Stomach (tissue), 19 donors: ENCODE measurements at places on chromosomes 7 and 10. TPM values are rescaled to one million over a fixed set of nuclear protein-coding genes. Genes with fewer than 3 reads are reported as not detected.

DNA sequence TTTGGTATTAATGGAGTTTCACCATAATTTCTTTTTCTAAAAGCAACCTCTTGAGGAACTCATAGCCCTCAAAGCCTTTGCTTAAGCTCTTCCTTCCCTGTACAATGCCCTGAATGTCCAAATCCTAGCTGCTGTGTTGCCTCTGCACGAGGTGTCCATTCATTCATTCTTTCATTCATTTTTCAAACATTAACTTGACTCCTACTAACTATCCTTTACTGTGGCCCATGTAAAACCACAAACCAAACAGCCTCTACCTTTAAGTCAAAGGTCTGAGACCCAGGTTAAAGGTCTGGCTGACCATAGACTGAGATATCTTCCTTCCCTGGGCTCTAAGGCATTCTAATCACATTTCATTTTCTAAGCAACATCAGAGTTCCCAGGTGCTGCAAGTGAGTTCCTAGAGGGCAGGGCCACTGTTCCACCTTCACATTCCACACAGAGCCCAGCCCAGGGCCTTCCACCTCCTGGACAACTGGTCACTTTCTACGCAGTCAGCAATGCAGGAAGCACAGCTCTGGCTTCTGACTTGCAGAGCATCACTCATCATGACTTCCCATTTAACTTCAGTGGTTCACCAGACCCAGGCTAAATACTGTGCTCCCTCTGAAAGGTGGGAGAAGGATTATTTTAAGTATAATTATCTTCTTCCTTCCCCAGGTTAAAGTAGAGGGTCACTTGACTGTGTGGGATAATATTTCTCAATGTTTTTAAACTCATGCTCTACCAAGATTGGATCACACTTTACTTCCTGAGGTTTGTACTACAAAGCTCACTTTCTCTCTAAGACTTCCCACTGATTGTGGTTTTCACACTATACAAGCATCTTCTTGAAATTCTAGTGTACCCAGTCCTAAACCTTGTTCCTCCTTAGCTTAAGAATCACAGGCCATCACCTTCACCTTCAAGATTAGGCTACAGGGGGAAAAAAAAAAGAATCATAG is 19.1 kb downstream of the ATXN7L1 start:
- H3K27ac ChIP-seq = no peak overlapping the region
- peaks cover 23% of the 10 kb centered on the region for H3K4me1 ChIP-seq
- no peaks in the 10 kb centered on the region for H3K27me3 ChIP-seq
- no peak for DNase-seq
- H3K4me3 ChIP-seq = no peak overlapping the region

GRCh38 chr10:89029785-89030437 is 39.3 kb downstream of the FAS start:
- no peaks in the 10 kb centered on the region for H3K36me3 ChIP-seq
- peak; percentile 72 for DNase-seq
- peaks cover 8% of the 10 kb centered on the region for H3K4me1 ChIP-seq
- H3K27ac ChIP-seq = no peak overlapping the region
- no peak overlapping the region for H3K4me3 ChIP-seq
- no peaks in the 10 kb centered on the region for H3K27me3 ChIP-seq

DNA sequence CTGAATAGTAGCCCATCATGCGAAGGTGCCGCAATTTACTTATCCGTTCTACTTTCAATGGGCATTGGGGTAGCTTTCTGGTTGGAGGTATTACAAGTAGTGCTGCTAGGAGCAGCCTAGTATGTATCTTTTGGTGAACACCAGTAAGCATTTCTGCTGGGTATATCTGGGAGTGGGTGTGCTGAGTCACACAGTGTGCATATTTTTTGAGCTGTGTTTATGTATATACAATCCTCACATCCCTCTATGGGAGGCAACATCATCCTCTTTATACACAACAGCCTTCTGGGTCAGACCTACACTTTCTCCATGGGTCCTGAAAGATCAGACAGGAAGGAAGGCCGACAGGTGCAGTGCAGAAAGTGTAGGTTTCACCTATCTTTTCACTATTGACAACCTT is 36.3 kb downstream of the PYROXD2 start:
- no peaks in the 10 kb centered on the region for H3K27me3 ChIP-seq
- DNase-seq = no peak
- H3K27ac ChIP-seq = no peak overlapping the region
- no peaks in the 10 kb centered on the region for H3K4me1 ChIP-seq
- peaks cover 24% of the 10 kb centered on the region for H3K36me3 ChIP-seq
- H3K4me3 ChIP-seq = no peak overlapping the region

EPHA1 gene
- 31.9 TPM for total RNA-seq
